ENCODE measurements at places on chromosomes 3 and 15.

DNA sequence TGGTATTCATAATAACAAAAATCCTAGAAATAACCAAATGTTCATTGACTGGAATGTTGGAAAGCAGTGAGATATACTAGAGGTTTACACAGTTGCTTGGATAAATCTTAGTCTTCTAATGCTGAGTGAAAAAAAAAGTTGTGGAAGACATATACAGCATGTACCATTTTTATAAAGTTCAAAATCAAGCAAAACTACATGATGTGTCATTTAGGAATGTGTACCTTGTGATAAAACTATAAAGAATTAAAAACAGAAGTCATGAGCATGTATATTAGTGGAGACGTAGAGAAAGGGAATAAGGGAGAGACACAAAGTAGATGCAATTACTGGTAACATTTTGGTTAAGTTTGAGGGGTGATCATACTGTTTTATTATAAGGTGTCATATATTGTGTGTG, 45.2 kb downstream of the FBXL2 start:
- DNase-seq = peak; percentile 16

- peak; percentile 94 for DNase-seq
Measured at GRCh38 chr3:159763602-159764489, 224.8 kb upstream of the IL12A start.

DNA sequence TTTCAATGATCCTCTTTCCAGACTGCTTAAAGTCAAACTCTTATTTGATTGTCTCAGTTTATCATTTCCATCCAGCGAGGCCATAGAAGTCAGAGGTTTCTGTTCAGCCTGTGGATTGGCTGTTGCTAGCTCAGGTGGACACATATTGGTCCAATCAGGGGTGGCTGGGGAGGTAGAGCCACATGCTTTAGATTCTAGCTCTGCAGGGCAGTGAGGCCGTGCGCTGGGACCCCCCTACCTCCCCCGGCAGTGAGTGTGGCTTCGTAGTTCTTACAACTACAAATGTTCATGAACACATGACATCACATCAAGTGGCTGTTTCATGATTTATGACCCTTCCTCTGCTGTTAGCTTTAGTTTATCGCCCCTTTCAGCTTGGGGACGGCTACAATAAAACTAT, 18.0 kb downstream of the APOD start:
- DNase-seq = no peak

DNA sequence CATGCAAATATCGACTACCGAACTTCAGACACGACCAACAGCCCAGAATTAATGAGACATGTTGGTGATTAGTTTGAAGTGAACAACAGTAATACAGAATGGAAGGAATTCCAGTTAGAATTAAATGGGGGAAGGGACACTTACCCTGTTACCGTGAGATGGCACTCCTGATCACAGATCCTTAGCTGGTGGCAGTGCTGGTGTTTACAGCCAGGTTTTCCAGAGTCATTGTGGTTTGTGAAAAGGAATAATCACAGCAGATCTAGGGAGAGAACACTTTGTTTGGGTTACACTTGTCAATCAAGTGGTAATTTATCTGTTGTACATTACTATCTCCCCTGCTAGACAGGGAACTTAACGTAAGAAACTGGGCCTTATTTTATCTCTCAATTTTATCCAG, 217.4 kb downstream of the ADAMTS9 start:
- DNase-seq = no peak
